ENCODE measurements at places on chromosomes 2 and 18.
A peak's percentile ranks its signal among the peaks of the same experiment; 100 is the strongest.

DNA sequence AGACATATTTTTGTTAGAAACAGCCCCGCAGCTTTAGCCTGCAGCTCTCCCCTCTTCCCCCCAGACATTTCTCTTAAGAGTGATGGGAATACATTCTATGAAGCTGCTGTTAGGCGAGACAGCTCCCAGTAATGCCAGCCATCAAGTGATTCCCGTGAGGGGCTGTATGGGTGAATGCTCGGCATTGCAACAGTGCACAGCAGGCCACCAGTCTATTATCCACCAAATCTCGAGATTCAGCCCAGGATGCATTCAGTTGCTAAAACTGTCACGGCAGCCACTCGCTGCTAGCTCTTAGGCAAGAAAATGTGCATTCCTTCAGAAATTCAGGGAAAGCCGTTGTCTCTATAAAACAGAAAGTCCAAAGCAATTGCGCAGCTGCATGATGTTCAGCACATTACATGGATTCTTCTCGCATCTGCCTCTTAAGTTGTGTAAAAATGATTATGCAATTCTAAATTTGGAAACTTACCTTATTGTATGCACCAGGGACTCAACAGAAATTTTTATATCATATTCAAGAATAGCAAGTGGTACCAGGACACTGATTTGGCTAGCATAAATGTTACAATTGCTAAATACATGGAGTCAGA is 211.3 kb upstream of the ARL4C start:
- no peak for DNase-seq

- no peak for DNase-seq
These were observed 69.2 kb downstream of the RFTN2 start for GRCh38 chr2:197606180-197606579.

GRCh38 chr2:97736608-97737330 is 23.4 kb downstream of the ZAP70 start:
- no peak for DNase-seq

- DNase-seq = no peak
These were observed 35.7 kb upstream of the POLE4 start for GRCh38 chr2:74922592-74923227.

- DNase-seq = no peak
These were observed 62.6 kb downstream of the KLF7 start for GRCh38 chr2:207103132-207103531.

DNA sequence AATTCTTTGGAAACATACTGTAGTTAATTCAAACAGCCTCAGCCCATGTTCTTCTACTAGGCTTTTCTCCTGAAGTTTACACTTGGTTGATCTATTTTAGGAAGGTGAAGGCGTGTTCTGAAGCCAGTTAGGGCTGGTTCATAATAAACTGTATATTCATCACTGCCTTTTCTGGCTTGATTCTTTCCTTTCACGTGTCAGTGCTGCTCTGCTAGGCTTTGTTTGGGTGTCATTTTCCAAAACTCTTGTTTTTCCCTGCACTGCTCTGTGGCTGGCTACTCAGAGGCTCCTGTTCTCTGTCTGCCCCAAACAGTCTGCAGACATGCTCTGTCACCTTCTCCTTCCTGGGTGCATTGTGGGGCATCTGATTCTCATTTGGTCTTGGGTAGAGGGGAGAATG is 136.1 kb downstream of the PARD3B start:
- peak; percentile 16 for DNase-seq

DNA sequence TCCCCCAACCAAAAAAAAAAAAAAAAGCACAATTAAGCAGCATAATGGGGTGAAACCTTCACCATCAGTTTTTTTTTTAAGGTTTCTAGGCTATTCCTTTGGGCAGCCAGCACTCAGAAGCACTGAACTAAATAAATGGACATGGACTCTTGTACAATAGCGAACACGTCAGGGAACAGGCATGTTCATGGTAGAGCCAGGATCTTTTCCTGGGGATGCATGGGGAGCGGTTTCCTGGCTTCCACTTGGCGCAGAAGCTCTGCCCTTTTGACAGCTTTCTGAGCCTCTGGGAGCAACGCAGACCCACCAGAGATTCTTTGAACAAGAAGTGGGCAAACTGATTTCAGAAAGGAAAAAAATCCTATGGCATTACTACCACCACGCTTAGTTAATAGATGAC is 35.0 kb downstream of the ALPK2 start:
- DNase-seq = no peak

- no peak for DNase-seq
These were observed 25.2 kb downstream of the TRABD2A start for GRCh38 chr2:84855731-84856130.

- DNase-seq = no peak
These were observed 31.3 kb downstream of the COLEC12 start for GRCh38 chr18:468955-469790.

DNA sequence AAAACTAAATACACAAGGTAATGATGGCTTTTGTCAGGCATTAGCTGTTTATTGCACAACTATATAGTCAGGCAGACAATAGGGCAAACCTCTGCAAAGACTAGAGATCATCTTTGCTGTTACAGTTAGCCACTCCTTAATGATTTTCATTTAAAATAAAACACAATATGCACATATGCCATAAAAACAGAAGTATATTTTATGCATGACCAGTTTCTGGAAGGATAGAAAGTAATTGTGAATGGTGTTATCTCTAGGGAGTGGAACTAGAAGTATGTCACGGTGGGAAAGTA is 102.0 kb downstream of the CHN1 start:
- DNase-seq = no peak

- no peak for DNase-seq
These were observed 417.6 kb downstream of the SOX11 start for GRCh38 chr2:6109831-6110230.

DNA sequence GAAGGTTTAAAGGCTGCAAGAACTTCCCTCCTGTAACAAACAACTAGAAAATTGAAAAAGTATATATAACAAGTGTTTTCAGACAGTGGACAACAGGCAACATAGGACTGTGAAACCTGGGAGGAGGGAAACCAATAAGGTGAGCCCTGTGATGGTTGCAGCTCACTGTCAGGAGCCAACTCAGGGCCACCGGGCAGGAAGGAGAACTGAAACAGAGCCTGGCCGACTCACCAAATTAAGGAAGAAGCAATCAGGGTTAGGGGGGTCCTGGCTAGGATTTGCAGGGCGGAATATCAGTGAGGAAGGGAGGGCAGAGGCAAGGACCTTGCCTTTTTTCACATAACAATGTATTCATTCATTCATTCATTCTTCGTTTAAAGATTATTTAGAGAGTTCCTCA is 21.8 kb upstream of the CNRIP1 start:
- DNase-seq = no peak

DNA sequence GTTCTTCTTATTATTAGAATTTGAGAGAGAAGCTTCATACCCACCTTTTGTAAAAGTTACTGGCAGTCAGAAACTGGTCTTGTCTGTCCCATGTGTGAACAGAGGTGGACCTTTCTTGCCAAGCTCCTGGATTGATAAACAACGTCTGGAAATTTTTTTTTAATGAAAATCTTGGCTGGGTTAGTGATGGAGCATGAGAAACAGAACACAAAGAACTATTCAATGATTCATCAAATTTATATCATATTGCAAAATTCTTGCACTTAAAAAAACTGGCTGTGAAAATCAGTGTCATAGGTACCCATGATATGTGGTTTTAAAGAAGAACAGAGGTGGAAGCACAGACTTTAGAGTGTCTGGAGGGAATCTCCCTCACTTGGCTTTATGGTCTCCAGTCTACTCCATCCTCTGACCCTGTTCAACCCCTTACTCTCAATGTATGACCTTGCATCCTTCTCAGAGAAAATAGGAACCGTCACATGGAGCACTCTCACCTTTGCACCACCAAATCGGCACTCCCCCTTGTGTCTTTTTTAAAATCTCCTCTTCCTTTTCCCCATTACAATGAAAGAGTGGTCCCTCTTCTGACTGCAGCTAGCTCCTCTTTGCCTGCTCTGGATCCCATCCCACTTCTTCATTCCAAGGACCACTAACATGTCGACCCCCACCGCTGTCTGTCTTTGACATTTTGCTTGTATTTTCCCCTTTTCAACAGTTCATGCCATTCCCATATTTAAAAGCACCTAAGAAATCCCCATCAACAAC is 58.2 kb downstream of the COPS8 start:
- no peak for DNase-seq

- no peak for DNase-seq
These were observed 62.7 kb downstream of the ASB1 start for GRCh38 chr2:238489431-238489830.

DNA sequence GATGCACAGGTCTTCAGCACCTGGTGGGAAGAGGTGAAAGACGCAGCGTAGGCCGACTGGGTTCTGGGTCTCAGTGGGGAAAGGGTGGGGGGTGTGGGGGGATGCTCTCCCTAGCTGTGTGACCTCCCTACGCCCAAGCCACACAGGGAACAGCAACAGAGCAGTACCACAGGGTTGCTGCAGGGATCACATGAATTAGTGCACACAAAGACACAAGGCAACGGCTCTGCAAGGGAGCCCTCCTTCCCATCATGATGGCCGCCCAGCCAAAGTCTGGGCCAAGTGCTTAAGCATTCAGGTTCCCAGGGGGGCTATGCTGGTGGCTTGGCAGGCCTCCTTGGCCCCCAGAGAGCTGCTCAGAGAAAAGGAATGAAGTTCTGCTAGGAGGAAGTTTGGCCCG is 28.2 kb upstream of the GBX2 start:
- DNase-seq = no peak

- DNase-seq = peak; percentile 56
These were observed 4.9 kb downstream of the ERFE start for GRCh38 chr2:238163481-238164198.

- DNase-seq = no peak
These were observed 17.9 kb downstream of the REV1 start for GRCh38 chr2:99471654-99472599.

- DNase-seq = no peak
These were observed 213.8 kb downstream of the SRBD1 start for GRCh38 chr2:45397292-45397691.

- no peak for DNase-seq
These were observed 273.5 kb downstream of the CDH20 start for GRCh38 chr18:61606759-61607158.

GRCh38 chr2:46829231-46829995 is 86.2 kb downstream of the MCFD2 start:
- no peak for DNase-seq

- DNase-seq = no peak
These were observed 108.2 kb upstream of the CTDP1 start for GRCh38 chr18:79571211-79572092.

- no peak for DNase-seq
These were observed 46.3 kb upstream of the GBX2 start for GRCh38 chr2:236214376-236214995.

DNA sequence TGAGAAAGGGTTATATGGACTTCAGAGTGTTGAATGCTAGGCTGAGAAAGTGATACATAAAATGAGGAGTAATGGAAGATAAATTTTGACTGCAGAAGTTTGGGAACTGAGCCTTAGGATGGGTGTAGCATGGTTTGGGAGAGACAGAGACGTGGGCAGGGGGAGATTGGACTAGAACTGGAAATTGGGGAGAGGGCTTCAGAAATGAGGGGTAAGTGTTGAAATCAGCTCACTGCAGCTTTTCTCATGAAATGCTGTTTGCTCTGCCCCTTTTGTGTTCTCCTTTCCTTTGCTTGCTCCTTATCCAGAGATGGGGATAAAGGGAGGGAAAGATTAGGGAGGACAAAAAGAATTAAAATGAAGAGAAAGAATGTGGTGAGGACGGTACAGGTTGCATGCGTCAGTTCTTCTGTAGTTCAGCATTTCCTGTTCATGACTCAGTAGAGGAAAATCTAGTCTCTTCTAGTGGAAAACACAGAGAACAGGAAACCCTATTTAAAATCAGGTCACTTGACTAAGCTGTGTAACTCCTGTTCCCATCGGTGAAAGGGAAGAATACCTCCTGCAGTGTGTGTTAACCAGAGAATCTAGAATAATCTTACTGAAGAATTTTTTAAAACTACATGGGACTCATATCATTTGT is 105.6 kb downstream of the CRIM1 start:
- no peak for DNase-seq

- DNase-seq = no peak
These were observed 74.5 kb downstream of the CAB39 start for GRCh38 chr2:230787101-230787500.

Measured in right kidney (tissue), 9 donors.